ENCODE measurements at places on chromosomes 4 and X. TPM values are rescaled to one million over a fixed set of nuclear protein-coding genes. Genes with fewer than 3 reads are reported as not detected.

GRCh38 chr4:185394568-185395237 lies 1.0 kb downstream of the LRP2BP start:
- H3K27me3 ChIP-seq: no peaks in the 10 kb centered on the region

- H3K4me3 ChIP-seq: no peak overlapping the region
- no peaks in the 10 kb centered on the region for H3K36me3 ChIP-seq
- DNase-seq: no peak
- no peak overlapping the region for H3K27ac ChIP-seq
- no peaks in the 10 kb centered on the region for H3K27me3 ChIP-seq
- H3K4me1 ChIP-seq: no peaks in the 10 kb centered on the region
Observed at GRCh38 chr4:189162888-189163287, 777.8 kb upstream of the FRG1 start.

Gene RNF212
- 6.2 TPM for total RNA-seq

Gene DTHD1
- total RNA-seq: not detected

- no peak for DNase-seq
- H3K36me3 ChIP-seq: no peaks in the 10 kb centered on the region
- no peaks in the 10 kb centered on the region for H3K27me3 ChIP-seq
- H3K4me1 ChIP-seq: no peaks in the 10 kb centered on the region
- H3K27ac ChIP-seq: no peak overlapping the region
Observed at GRCh38 chr4:89293299-89293698, 14.3 kb downstream of the GPRIN3 start.

Gene N4BP2
- total RNA-seq: 21.3 TPM

Gene CD99
- total RNA-seq: 288 TPM

Gene NOX1
- not detected for total RNA-seq

Gene FAM241A
- 2.4 TPM for total RNA-seq

GRCh38 chr4:150234246-150234645 lies 156.0 kb downstream of the DCLK2 start:
- no peaks in the 10 kb centered on the region for H3K27me3 ChIP-seq
- no peak for DNase-seq
- no peaks in the 10 kb centered on the region for H3K36me3 ChIP-seq
- peaks cover under 1% of the 10 kb centered on the region for H3K4me1 ChIP-seq
- H3K4me3 ChIP-seq: no peak overlapping the region

- peaks cover 4% of the 10 kb centered on the region for H3K4me1 ChIP-seq
- DNase-seq: no peak
- H3K27ac ChIP-seq: no peak overlapping the region
- no peaks in the 10 kb centered on the region for H3K36me3 ChIP-seq
Observed at GRCh38 chr4:16007471-16008095, 44.6 kb upstream of the FGFBP2 start.

- no peaks in the 10 kb centered on the region for H3K27me3 ChIP-seq
- no peaks in the 10 kb centered on the region for H3K36me3 ChIP-seq
- no peak overlapping the region for H3K27ac ChIP-seq
- H3K4me3 ChIP-seq: peak overlapping the region; percentile 55
- no peak for DNase-seq
- no peaks in the 10 kb centered on the region for H3K4me1 ChIP-seq
Observed at GRCh38 chr4:155668707-155669220, 2.1 kb downstream of the GUCY1A1 start.

Gene GAB3
- 1.1 TPM for total RNA-seq

GRCh38 chr4:73705056-73705432 lies 35.3 kb upstream of the CXCL8 start:
- H3K4me1 ChIP-seq: no peaks in the 10 kb centered on the region
- H3K4me3 ChIP-seq: no peak overlapping the region
- no peaks in the 10 kb centered on the region for H3K36me3 ChIP-seq
- DNase-seq: no peak
- H3K27me3 ChIP-seq: no peaks in the 10 kb centered on the region

DNA sequence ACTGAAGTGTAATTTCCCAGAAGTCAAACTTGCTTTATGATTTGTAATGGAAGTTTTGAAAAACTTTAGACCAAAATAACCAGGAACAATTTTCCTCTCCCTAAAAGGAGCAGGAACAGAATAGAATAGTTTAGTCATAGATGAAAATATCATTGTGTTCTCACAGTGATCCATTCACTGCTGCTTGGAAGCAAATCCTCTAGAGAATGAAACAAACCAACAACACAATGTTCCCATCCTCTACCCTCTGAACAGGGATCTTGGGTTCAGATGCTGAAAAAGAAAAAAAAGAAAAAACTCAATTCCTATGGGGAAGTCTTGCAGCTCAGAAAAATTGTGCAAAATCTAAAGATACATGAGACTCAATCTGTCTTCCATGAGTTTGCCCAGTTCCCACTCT lies 12.2 kb downstream of the DSPP start:
- no peaks in the 10 kb centered on the region for H3K36me3 ChIP-seq
- no peak overlapping the region for H3K27ac ChIP-seq
- no peaks in the 10 kb centered on the region for H3K4me1 ChIP-seq
- H3K27me3 ChIP-seq: no peaks in the 10 kb centered on the region
- H3K4me3 ChIP-seq: no peak overlapping the region

Gene HDX
- 4.0 TPM for total RNA-seq

DNA sequence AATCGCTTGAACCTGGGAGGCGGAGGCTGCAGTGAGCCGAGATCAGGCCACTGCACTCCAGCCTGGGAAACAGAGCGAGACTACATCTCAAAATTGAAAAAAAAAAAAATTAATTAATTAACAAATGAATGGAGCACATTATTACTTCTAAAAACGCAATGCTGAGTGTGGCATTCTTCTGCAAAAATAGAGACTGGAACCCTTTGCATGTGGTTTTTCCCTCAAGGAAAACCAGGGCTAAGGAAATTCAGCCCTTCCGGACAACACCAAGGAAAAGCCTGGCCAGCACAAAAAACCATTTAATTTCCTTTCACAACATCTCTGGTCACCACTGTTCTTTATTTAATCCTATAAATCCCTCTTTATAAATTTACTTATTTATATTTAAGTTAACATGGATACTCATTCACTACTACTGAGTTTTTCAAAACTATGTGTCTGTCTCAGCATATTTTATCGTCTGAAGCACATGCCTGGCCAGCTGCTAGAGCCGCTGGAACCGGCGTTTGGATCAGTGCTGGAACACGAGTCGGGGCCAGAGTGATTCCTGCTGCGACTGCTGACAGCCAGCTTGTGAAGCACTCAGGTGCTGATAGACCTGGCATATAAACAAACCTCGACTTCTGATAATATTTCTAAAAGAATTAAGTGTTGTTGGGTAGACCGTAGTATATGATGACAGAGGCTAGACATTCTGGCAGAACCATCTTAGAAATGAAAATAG lies 84.5 kb upstream of the WWC2 start:
- H3K27me3 ChIP-seq: no peaks in the 10 kb centered on the region
- H3K36me3 ChIP-seq: no peaks in the 10 kb centered on the region
- no peak overlapping the region for H3K27ac ChIP-seq
- DNase-seq: no peak

DNA sequence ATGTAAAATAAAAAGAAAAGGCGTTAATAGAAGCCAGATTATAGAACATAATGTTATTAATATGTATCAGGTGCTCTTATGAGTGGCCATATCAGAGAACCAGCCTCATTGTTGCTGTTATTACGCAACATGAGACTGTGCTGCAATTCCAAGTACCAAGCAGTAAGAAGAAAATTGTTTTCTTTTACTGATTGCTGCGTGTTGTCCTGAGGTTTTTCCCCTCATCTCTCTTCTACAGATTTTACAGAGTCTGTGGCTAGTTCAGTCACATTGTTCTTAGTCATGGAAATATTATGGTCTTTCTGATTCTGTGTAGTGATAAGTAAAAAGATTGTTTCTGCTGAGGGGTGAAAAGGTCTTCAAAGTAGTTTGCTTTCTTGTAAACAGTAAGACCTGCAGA lies 55.9 kb downstream of the NPNT start:
- DNase-seq: no peak
- no peaks in the 10 kb centered on the region for H3K36me3 ChIP-seq
- no peaks in the 10 kb centered on the region for H3K27me3 ChIP-seq
- no peaks in the 10 kb centered on the region for H3K4me1 ChIP-seq

Gene IL13RA1
- 79.5 TPM for total RNA-seq

- no peak for DNase-seq
- H3K36me3 ChIP-seq: no peaks in the 10 kb centered on the region
- no peak overlapping the region for H3K27ac ChIP-seq
Observed at GRCh38 chr4:189278597-189279165, 662.0 kb upstream of the FRG1 start.

GRCh38 chr4:174120446-174121295 lies 162.8 kb downstream of the FBXO8 start:
- no peaks in the 10 kb centered on the region for H3K27me3 ChIP-seq
- H3K4me3 ChIP-seq: peak overlapping the region; percentile 23
- H3K36me3 ChIP-seq: no peaks in the 10 kb centered on the region
- H3K27ac ChIP-seq: no peak overlapping the region
- H3K4me1 ChIP-seq: peaks cover 3% of the 10 kb centered on the region
- DNase-seq: peak; percentile 72

DNA sequence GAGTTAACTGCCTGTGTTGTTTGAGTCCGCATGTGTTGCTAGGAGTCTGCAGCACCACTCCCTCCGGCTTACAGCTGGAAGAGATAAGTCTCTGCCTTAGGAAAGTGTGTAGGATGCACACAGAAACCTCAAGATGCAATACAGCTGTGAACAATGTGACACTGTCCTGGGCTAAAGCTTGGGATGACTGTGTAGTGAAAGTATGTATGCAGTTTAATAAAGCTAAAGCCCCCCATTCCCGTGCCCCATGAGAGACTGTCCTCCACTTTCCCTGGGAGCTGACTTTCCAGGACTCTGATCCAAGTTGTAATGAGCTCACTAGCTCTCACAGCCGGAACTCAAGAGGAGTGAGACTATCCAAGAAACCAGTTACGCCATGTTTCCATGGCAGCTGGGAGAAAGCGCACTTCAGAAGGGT lies 156.6 kb upstream of the FTHL17 start:
- H3K27ac ChIP-seq: no peak overlapping the region
- no peaks in the 10 kb centered on the region for H3K36me3 ChIP-seq
- peak; percentile 30 for DNase-seq
- H3K4me1 ChIP-seq: no peaks in the 10 kb centered on the region
- H3K4me3 ChIP-seq: no peak overlapping the region

- H3K27ac ChIP-seq: no peak overlapping the region
- no peak for DNase-seq
- no peaks in the 10 kb centered on the region for H3K36me3 ChIP-seq
- H3K4me3 ChIP-seq: no peak overlapping the region
- H3K27me3 ChIP-seq: no peaks in the 10 kb centered on the region
- no peaks in the 10 kb centered on the region for H3K4me1 ChIP-seq
Observed at GRCh38 chr4:97531351-97531750, 611.9 kb downstream of the STPG2 start.
